ENCODE measurements at places on chromosomes 16 and 17.

- DNase-seq, result no peak
Measured at GRCh38 chr17:30132615-30133014, 16.0 kb downstream of the NSRP1 start.

DNA sequence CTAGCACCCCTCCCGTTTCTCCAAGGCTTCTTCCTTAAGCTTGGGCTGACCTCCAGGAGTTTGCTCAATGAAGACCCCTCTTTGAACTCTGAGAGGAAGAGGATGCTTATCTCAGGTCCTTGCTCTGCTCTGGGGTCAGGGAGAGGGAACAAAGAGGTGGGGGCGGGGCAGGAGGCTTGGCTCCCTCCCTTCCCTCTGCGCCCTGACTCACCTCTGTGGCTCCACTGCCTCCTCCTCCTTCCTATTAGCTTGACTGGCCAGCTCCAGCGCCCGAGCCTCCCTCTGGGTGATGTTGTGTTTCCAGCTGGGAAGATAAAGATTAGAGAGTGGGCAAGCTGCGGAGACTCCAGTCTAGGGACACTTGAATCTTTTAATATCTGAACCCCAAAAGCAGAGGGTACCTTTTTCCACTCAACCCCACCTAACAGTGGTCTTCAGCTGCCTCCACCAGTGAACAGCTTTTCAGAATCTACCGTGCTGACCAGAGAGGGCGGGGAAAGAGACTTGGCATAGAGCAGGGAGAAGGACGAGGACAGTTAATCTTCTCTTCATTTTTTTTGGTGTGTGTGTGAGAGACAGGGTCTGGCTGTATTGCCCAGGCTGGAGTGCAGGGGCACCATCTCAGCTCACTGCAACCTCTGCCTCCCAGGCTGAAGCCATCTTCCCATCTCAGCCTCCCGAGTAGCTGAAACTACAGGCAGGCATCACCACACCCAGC lies 6.7 kb downstream of the GIP start:
- no peak for DNase-seq

DNA sequence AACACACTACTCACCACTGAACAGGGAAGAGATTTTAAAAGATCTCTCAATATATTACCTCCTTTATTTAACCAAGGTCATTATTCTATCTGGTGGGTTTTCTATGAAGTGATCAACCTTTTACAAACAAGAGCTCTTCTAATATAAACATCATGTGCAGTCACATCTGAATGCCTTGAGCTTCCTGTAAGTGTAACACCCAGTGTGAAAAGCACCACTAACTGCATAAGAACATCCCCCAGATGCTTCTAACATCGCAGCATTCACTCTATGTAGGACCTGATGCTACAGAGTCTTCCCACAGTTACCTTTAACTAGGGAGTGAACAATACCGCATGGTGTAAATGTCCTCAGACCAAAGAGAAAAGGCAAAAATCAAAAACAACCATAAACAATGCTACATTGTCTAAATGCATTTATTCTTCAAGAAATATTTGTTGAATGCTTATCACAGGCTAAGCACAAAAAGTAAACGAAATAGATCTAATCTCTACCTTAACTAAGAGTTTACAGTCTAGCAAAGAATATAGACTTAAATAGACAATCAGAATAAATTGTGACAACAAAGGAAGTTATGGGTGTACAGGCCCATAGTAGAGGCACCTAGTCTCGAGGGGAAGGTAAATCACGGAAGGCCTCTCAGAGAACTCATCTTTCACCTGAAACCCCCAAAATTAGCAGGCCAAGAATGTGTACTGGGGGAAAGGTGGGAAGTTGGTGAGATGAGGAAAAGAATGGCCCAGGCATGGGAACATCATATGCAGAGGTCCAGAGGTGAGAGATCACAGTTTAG lies 16.2 kb downstream of the SKAP1 start:
- no peak for DNase-seq

- DNase-seq, result no peak
Measured at GRCh38 chr17:37440424-37440823, 33.7 kb downstream of the TADA2A start.

GRCh38 chr16:67470359-67470758 lies 10.6 kb downstream of the ATP6V0D1 start:
- peak; percentile 19 for DNase-seq

GRCh38 chr16:83992624-83993023 lies 24.6 kb downstream of the NECAB2 start:
- no peak for DNase-seq
